Suppressor macrophage treated with lipopolysaccharide for 4 hours (primary cell): ENCODE measurements at places on chromosomes 3 and 15.

DNA sequence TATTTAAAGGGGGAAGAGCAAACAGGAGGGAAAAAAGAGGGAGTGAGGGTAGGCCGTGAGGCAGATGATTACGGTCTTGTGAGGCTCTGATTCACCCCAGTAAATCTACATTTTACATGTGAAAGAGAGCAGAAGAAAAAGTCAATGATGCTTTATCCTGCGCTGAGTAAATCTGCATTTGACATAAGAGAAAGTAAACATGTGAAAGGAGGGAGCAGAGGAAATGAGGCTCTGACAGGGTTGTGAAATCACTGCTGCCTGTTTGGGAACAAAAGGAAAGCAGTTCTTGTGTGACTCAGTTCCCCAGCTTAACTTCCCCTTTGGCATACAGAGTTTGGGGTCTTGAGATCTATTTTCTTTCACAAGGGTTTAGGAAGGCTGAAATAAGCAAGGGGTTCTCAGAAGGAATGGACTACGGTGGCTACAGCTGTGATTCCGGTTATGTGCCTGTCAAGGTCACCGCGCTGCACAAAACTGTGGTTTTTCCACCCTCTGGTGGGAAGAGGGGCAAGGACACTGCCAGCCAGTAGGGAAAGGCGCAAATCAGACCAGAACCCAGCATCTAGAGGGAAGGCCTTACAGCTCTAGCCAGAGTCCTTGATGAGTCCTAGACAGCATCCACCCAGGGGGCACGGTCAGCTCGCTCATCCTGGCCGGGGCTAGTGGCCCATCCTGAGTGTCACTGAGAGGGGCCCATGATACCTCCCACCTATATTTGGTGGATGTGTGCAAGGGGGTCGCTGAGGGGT, 18.9 kb upstream of the HCN4 start:
- DNase-seq: peak; percentile 67

- no peak for DNase-seq
Observed at GRCh38 chr3:61858054-61858453, 296.7 kb downstream of the PTPRG start.

DNA sequence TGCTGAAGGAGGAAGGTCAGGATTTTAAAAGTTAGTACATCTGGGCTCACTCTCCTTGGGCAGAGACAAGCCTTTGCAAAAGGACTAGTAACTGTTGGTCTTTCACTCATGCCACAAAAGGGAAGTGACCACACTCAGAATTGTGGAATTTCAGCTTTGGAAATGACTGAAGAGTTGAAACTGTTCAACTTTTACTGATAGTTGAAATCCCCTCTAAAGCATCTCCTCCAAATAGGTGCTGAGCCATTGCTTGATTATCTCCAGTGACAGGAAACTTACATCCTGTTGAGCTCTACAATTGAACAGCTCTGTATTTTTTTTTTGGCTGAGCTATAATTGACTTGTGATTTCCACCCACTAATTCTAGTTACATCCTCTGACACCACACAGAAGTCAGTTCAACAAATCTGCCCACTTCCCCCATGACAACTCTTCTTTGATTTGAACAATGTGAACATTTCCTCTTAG, 254.8 kb upstream of the TPRG1 start:
- DNase-seq: peak; percentile 90

GRCh38 chr3:2540115-2540514, 441.4 kb downstream of the CNTN4 start:
- no peak for DNase-seq

DNA sequence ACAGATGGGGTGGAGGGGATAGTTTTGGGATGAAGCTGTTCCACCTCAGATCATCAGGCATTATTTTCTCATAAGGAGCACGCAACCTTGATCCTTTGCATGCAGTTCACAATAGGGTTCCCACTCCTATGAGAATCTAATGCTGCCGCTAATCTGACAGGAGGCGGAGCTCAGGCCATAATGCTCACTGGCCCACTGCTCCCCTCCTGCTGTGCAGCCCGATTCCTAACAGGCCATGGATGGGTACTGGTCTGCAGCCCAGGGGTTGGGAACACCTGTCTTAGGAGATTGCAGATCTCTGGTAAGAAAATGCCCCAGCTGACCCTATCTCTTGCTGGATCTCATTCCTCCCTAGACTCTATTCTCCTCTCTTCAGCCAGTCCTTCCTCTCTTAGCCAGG, 6.8 kb downstream of the CSTA start:
- DNase-seq: no peak

DNA sequence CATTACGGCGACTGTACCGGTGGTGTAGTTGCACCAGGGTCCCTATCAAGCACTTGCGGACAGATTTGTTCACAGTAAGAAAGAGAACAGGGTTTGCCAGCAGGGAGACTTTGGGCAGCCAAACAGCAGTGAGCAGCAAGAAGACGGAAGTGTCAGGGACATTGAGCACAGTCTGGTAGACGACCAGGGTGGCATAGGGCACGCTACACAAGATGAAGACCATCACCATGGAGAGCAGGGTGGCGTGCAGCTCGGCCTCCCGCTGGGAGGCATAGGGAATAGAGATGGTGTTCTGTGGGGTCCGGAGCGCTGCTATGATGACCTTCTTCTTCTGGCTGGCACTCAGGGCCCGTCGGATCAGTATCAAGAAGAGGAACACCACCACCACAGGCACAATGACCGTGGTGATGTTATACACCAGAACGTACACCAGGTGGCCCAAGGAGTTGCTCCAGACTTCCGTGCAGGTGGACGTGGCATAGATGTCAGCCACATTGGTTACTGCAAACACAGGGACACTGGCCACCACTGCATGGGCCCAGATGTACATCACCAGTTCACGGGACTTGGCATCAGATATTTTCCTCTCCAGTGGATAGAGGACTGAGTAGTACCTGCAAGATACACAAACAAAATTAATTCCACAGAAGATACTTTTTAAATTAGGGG, 19.1 kb upstream of the FSIP1 start:
- no peak for DNase-seq

- no peak for DNase-seq
Observed at GRCh38 chr3:14289590-14290461, 111.2 kb downstream of the LSM3 start.

DNA sequence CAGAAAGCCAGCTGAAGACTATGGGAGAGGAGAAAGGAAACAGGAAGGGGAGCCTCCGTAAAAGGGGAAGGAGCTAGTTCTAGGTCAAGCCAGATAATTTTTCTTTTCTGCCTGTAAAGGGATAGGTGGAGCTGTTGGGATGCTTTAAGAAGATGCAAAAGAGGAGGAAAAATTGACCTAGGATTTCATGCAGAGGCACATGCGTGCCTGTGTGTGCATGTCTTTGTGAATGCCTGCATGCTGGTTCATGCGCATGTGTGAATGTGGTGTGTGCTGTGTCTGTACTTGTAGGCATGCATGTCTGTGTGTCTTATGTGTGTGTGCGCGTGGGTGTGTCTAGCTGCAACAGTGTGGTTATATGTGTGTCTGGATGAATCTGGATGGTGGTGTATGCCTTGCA, 27.3 kb downstream of the CCDC33 start:
- DNase-seq: no peak

- peak; percentile 41 for DNase-seq
Observed at GRCh38 chr3:127585163-127585812, 5.2 kb downstream of the TPRA1 start.

DNA sequence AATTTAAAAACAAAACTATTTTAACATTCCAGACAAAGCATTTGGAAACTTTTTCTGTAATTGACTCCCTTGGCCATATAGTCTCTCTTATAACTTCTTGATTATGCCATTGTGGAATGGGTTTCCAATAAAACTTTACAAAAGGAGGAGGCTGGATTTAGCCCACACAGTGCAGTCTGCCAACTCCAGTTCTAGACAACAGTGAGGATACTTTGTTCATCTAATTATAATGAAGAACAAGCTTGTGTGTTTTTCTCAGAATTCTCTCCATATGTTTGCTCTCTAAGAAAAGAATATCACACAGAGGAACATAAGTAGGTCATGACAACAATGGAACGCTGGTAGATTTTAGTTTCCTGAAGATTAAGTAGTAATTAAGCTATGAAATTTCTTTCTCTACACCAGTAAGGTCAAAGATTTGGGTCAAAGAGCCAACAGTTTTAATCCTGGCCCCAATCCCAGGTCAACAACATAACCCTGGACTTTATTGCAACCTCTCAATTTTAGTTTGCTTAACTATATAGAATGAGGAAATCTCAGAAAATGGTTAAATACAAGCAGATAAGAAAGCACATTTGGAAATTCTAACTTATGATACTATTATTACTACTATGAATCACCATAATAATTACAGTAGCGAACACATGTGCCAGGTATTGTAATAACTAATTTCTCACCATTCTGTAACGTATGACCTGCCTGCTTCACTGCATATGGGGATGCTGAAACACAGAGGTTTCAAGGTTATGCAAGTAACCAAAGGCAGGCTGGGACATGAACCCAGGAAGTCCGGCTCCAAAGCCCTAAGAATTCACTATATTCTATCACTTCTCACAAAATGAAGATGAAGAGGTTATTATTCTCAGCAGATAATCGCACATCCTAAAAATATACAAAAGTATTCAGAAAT, 65.7 kb downstream of the TJP1 start:
- DNase-seq: no peak

GRCh38 chr15:58568157-58568571, 136.4 kb downstream of the LIPC start:
- peak; percentile 70 for DNase-seq

GRCh38 chr3:120705884-120706582, 24.0 kb upstream of the HGD start:
- no peak for DNase-seq

GRCh38 chr3:139470199-139470598, 6.1 kb downstream of the RBP2 start:
- no peak for DNase-seq

GRCh38 chr3:144200004-144200403, 228.4 kb downstream of the DIPK2A start:
- DNase-seq: no peak

- no peak for DNase-seq
Observed at GRCh38 chr3:181755959-181756358, 44.2 kb downstream of the SOX2 start.

DNA sequence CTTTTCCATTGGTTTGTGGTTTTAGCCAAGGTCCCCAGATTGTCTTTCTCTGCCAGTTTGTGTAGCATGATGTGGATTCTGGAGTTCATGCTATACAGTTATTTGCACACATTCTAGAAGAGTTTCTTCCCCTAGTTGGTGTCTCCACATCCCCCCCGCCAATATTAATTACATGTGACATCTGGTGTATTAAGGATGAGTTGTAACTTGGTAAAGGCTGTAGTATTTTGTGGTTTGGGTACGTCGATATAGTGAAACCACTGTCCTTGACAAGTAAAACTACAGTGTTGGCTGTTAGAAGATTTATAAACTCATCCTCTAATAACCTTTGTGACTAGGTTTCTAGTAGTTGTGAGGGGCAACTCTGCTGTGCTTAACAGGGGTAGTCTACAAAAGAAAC, 23.7 kb upstream of the P4HTM start:
- DNase-seq: no peak

DNA sequence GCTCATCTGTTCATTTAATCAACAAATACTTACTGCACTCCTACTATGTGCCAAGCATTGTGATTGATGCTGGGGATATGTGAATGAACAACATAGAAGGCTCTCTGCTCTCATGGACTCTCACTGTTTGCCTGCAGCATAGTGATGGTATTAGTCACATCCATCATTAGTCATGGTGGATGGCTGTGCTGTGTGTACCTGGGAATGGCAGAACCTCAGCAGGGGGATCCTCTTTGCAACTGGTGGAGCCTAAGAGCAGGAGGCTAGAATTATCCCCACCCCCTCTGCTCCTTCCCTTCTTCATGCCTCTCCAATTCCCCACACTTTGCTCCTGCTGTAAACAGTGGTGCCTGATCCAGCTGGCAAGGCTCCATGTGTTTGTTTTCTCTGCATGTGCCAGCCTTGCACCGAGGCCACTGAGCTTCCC, 20.5 kb downstream of the BOC start:
- DNase-seq: no peak

DNA sequence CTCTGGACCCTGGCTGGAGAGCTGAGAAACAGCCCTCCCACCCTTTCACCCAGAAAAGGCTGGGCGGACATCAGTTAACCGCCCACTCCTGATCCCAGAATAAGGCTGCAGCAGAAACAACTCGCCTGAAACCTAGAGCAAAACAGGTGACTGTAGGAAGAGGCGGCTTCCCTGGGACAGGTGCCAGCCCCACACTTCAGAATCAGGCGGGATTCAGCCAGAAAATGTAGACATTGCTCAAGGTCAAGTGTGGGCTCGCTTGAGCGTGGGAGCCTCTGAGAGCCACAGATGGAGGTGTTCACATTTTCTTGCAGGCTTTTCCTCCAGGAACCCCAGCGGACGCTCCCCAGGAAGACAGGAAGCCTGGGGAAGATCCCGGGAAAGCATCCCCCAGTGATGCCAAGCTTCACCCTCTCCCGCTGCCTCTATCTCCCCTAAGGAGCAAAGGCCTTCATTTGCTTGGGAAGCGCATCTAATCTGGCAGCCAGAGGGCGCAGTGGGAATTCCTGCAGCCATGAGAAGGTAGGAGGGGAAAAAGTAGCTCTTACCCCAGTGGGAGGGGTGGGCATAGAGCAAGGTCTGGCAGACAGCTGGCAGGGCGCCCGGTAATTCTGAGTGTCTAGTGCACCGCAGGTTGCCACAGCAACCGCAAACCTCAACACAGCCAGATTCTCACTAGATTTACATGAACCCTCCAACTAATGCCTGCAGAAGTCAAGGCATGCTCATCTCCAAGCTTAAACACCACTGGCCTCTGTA, 77.7 kb downstream of the OCA2 start:
- DNase-seq: no peak

GRCh38 chr15:70004826-70005225, 92.9 kb downstream of the TLE3 start:
- DNase-seq: no peak

GRCh38 chr3:132916096-132916495, 122.1 kb upstream of the TMEM108 start:
- peak; percentile 17 for DNase-seq

DNA sequence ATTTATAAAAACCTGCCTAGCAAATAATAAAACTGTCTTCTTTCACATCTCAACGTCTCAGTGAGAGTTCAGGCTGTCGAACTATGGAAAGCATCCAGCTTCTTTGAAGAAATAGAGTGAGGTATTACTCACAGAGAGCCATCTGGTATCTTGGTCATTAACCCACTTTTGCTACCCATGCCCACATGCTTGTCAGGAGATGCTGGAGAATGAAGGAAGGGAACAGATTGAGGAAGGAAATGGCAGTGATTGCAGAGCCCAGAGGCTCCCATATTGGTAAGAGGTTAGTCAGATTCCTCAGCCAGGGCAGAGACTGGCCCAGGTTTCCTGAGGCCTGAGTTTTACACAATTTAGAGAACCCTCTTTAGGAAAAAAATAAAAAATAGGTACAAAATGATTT, 119.1 kb downstream of the B3GALNT1 start:
- peak; percentile 73 for DNase-seq
